ENCODE measurements at places on chromosomes 1 and 21.

GRCh38 chr1:41891199-41891896 is 27.4 kb downstream of the HIVEP3 start:
- DNase-seq, result no peak

DNA sequence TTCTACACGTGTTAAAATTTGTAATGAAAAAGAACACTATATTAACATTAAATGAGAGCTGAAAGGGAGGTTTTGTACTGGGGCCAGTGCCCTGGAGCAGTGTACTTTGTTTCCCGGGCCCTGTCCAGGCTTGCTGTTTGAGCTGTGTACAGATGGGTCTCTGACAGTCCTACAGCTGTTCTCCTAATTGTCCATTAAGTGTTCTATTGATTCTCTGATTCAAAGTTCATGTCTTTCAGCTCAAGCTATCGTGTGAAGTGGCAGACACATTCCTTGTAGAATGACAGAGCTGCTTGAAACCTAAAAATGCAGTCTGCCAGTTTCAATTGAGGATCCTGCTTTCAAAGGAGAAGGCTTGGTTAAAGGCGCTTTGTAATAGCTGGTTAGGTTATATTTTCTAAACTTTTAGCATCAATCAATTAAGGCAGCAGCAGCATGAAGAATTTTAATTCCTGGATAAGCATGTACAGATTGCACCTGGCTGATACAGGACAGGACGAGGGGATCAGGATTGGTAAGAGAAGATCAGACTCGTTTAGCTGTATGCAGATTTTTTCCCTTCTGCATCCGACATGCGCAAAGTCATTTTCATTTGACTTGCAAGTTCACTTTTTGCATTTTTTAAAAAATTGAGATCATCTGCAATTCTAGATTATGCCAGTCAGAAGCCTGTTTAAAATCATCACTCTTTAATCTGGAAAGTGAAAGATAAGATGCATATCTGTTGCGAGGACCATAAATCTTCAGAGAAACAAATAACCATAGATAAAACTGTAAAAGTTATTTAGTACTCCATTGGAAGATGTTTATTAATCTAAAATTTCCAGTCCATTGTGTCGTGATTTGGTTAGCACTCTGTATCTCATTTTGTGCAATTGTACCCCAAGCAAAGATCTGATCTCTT is 98.5 kb downstream of the ATG4C start:
- DNase-seq, result no peak

- no peak for DNase-seq
Measured at GRCh38 chr1:146010126-146010738, 11.3 kb downstream of the HJV start.

- no peak for DNase-seq
Measured at GRCh38 chr21:19276665-19277064, 873.1 kb upstream of the TMPRSS15 start.

DNA sequence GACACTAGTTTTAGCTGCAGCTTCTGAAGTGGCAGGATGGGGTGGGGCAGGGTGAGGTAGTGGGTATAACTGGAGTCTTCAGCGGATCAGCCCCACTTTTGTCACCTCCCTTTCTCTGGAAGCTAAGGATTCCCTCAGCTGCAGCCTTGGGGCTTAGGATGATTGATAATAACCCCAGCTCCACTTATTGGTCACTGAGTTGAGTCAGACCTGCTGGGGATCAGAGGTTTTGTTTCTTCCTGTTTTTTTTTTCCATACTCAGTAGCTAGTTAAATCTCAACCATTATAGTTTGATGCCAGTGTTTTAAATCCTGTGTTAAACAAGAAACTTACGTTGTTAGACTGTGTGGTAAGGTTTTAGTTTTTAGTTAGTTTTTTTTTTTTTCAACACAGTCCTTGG is 57.2 kb downstream of the LAMC1 start:
- DNase-seq, result no peak

DNA sequence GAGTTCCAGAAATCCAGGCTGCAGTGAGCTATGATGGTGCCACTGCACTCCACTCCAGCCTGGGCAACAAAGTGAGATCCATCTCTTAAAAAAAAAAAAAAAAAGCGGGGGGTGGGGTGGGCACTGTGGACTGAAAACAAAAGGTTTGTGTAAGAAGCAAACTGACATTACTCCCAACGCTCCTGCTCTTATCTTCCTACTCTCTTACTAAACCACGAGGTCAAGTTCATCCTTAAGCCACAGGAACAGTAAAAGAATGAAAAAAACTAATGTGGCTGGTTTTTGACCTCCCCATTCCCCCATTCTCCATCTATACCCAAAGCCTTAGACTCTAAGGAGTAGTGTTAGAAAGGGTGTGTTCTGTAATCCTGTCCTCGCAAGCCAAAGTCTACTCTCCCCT is 30.8 kb downstream of the TFAP2E start:
- no peak for DNase-seq

- DNase-seq, result no peak
Measured at GRCh38 chr1:212915245-212916091, 34.9 kb upstream of the VASH2 start.

DNA sequence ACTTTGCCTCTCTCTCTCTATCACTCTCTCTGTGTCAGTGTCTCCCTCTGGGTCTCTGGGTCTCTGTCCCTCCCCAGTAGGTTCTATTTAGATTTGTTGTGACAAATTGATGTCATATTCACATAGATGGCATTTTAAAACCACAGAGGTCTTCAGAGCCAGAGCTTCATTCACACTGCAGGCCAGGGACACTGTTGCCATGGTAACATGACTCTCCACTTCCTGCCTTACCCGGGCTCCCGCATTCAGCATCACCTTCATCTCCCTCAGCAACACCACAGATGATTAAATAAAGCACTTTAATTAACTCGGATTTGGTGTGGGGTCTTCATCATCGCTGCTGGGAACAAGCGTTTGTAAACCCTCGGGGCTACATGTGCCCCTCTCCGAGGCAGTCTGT is 132.6 kb downstream of the ETS2 start:
- DNase-seq, result no peak

DNA sequence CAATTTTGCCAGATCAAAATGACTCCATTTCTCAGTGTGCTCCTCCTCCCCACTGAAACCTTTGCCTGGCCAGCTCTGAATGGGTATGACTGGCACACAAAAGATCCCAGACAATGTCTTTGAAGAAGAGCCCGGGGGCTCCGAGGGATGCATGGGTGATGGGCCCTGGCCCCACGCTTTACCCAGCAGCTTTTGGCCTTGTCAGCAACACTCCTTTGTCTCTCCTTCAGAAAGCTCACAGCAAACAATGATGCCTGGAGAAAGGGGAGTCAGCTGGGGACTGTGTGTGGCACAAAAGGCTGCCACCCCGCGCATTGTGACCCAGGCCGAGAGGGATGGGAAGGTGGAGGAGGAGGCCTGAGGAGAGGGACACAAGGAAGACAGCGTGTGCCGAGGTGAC is 45.9 kb downstream of the PLXNA2 start:
- no peak for DNase-seq

DNA sequence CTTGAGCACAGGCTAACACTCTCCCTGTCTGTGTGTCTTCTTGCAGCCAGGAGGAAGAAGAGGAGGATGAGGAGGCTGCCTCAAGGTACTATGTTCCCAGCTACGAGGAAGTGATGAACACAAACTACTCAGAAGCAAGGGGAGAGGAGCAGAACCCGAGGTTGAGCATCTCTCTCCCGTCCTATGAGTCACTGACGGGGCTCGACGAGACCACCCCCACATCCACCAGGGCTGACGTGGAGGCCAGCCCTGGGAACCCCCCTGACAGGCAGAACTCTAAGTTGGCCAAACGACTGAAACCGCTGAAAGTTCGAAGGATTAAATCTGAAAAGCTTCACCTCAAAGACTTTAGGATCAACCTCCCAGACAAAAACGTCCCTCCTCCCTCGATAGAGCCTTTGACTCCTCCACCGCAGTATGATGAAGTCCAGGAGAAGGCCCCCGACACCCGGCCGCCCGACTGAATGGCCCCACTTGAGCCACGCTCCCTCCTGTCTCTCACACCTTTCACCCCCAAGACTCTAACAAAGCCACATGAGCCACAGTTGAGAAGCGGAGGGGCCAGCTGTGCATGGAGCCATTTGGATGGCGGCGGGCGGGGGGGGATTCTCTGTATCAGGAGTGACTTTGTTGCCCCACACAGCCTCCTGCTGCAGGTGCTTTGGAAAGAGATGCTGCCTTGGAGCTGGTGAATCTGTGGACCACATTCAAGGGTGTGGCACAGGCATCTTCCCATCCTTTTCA is 27.6 kb upstream of the FHAD1 start:
- no peak for DNase-seq

- no peak for DNase-seq
Measured at GRCh38 chr21:45254460-45254930, 33.2 kb downstream of the POFUT2 start.

DNA sequence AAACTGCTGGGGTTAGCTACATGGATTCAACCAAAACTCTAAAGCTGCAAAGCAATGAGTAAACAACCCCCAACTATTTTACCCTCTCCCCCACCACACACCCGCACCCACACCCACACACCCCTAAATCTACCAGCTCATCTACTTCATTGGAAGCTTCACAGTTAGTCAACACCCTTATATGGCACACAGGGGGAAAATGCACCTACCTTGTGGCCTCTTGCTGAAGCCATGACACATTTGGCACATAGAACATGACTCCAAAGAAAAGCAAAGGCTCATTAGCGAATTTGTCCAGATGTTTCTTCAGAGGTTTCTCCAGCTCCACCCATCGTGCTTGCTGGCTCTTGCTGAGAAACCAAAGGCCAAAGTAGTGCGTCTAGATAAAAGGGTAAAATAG is 99.8 kb downstream of the PTPN14 start:
- no peak for DNase-seq
